ENCODE measurements at places on chromosomes 2 and 18.

DNA sequence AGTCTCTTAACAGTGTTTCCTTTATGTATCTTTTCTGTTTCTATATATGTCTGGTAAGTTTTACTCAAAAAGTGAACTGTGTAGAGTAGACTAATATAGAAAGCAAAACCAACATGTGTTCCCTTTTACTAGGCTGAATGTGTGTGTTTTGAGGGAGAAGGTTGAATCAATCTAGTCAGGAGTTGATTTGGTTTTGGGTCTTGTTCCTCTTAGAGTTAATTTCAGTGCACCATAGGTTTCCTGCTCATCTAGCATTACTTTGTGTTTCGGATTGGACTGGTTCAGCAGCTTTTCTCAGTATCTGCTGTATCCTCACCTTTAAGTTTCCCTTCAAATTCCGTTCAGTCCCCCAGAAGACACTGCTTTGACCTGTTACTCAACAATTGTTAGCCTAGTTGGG lies 52.0 kb upstream of the TRIM43 start:
- H3K36me3 ChIP-seq: no peaks in the 10 kb centered on the region
- no peak overlapping the region for H3K27ac ChIP-seq
- H3K27me3 ChIP-seq: no peaks in the 10 kb centered on the region
- no peaks in the 10 kb centered on the region for H3K4me1 ChIP-seq

- no peaks in the 10 kb centered on the region for H3K27me3 ChIP-seq
- H3K4me1 ChIP-seq: no peaks in the 10 kb centered on the region
- no peak for DNase-seq
- H3K4me3 ChIP-seq: no peak overlapping the region
Observed at GRCh38 chr2:172088245-172089004, 3.1 kb downstream of the DLX1 start.

DNA sequence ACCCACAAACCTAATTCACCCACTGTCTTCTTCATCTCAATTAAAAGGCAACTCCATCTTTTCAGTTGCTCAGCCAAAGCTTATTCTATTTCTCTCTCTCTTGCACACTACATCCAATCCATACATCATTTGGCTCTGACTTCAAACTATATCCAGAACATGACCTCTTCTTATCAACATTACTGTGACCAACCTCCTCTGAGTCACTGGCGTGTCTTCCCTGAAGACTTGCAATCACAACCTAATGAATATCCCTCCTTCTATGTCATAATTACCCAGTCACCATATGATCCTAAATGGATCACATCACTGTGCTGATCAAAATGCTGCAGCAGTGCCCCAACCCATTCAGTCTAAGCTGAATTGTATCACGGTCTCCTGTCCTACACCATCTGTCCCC lies 22.6 kb upstream of the SULT1C3 start:
- no peaks in the 10 kb centered on the region for H3K27me3 ChIP-seq
- no peak for DNase-seq
- H3K36me3 ChIP-seq: no peaks in the 10 kb centered on the region
- H3K4me3 ChIP-seq: no peak overlapping the region
- H3K4me1 ChIP-seq: no peaks in the 10 kb centered on the region

GRCh38 chr2:226707499-226707898 lies 92.1 kb downstream of the IRS1 start:
- H3K27ac ChIP-seq: no peak overlapping the region
- DNase-seq: no peak
- H3K27me3 ChIP-seq: no peaks in the 10 kb centered on the region
- H3K36me3 ChIP-seq: no peaks in the 10 kb centered on the region
- H3K4me1 ChIP-seq: no peaks in the 10 kb centered on the region

GRCh38 chr2:6963727-6964126 lies 46.5 kb downstream of the RNF144A start:
- no peak overlapping the region for H3K4me3 ChIP-seq
- H3K36me3 ChIP-seq: no peaks in the 10 kb centered on the region
- DNase-seq: no peak
- H3K27ac ChIP-seq: no peak overlapping the region
- no peaks in the 10 kb centered on the region for H3K4me1 ChIP-seq

DNA sequence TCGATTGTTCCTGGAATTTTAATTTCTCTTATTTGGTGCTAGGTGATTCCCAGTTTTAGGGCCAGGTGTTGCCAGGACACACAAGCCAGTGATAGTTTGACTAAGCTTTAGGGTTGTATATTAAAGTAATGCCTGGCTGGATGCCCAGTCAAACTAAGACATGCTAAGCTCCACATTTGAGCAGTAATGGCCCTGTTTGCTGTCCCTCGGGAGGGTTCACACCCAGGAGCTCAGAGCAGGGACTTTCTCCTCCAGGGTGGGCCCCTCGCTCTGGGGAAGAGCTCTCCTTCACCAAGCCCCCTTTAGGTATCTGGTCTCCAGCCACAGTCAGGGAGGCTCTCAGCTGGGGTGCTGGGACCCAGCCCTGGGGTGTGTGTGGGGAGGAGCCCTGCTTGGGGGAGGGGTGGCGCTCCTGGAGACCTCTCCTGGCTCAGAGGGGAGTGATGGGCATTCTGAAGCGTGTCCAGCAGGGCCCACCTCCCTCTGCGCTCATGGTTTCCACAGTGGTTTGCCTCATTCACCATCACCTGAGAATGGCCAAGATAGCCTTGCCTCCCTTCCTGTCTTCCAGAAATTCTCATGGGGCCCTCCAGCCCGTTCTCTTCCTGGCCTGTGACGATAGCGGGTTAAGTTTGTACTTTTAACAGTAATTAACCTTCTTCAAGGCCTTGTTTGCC lies 31.7 kb downstream of the INPP4A start:
- no peaks in the 10 kb centered on the region for H3K27me3 ChIP-seq
- no peaks in the 10 kb centered on the region for H3K36me3 ChIP-seq
- DNase-seq: no peak
- H3K4me1 ChIP-seq: no peaks in the 10 kb centered on the region

DNA sequence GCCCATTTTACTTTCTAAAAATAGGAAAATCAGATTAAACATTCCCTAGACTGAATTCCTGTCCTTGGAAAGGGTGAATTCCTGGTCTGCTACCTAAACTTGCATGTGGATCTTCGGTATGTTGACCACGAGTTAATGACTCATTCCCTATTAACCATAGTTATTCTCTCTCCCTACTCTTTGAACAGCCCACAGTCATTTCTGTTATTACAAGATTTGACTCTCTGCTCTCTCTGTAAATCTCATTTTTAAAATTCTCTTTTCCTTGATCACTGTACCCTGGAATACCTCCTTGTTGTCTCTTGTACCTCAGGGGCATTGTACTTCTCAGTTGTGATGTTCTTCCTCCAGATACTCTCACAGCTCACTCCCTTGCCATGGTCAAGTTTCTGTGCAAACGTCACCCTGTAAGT lies 92.0 kb upstream of the GULP1 start:
- DNase-seq: peak; percentile 12
- H3K36me3 ChIP-seq: no peaks in the 10 kb centered on the region
- H3K27me3 ChIP-seq: no peaks in the 10 kb centered on the region
- H3K4me1 ChIP-seq: no peaks in the 10 kb centered on the region
- H3K27ac ChIP-seq: no peak overlapping the region

- H3K27me3 ChIP-seq: no peaks in the 10 kb centered on the region
- no peaks in the 10 kb centered on the region for H3K4me1 ChIP-seq
- H3K4me3 ChIP-seq: no peak overlapping the region
Observed at GRCh38 chr2:86468162-86469033, 27.2 kb downstream of the KDM3A start.

GRCh38 chr2:102664471-102664909 lies 45.1 kb downstream of the SLC9A2 start:
- no peaks in the 10 kb centered on the region for H3K27me3 ChIP-seq
- H3K27ac ChIP-seq: no peak overlapping the region
- no peaks in the 10 kb centered on the region for H3K4me1 ChIP-seq
- no peaks in the 10 kb centered on the region for H3K36me3 ChIP-seq
- peak; percentile 15 for DNase-seq
- H3K4me3 ChIP-seq: no peak overlapping the region

- no peak for DNase-seq
- no peaks in the 10 kb centered on the region for H3K27me3 ChIP-seq
- H3K4me3 ChIP-seq: no peak overlapping the region
- no peak overlapping the region for H3K27ac ChIP-seq
- no peaks in the 10 kb centered on the region for H3K36me3 ChIP-seq
Observed at GRCh38 chr2:98453531-98453930, 8.9 kb downstream of the INPP4A start.

DNA sequence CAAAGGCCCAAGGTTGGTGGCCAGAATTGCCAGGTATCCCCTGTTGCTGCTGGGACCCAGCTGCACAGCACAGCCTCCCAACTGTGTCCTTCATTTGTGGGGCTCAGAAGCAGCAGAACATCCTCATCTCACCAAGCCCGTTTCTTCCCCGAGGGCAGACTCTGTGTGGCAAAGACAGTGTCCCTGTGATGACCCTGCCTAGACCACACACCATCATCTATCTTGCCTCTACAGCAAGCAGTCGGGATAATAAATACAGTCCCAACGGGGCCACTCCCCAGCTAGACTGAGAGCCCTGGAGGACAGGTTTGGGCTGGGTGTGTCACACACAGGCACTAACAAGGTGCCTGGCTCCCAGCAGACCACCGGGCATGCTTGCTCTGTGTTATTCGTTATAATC lies 93.4 kb downstream of the PTGR3 start:
- no peak for DNase-seq
- H3K27me3 ChIP-seq: no peaks in the 10 kb centered on the region
- H3K4me3 ChIP-seq: no peak overlapping the region
- H3K36me3 ChIP-seq: no peaks in the 10 kb centered on the region
- no peaks in the 10 kb centered on the region for H3K4me1 ChIP-seq
- no peak overlapping the region for H3K27ac ChIP-seq

GRCh38 chr2:230127195-230127594 lies 58.5 kb upstream of the SLC16A14 start:
- no peak for DNase-seq
- no peak overlapping the region for H3K27ac ChIP-seq
- no peaks in the 10 kb centered on the region for H3K27me3 ChIP-seq
- peaks cover 9% of the 10 kb centered on the region for H3K4me1 ChIP-seq

GRCh38 chr2:8606649-8607550 lies 75.0 kb upstream of the ID2 start:
- H3K27me3 ChIP-seq: no peaks in the 10 kb centered on the region
- H3K4me1 ChIP-seq: no peaks in the 10 kb centered on the region
- no peaks in the 10 kb centered on the region for H3K36me3 ChIP-seq
- DNase-seq: no peak

DNA sequence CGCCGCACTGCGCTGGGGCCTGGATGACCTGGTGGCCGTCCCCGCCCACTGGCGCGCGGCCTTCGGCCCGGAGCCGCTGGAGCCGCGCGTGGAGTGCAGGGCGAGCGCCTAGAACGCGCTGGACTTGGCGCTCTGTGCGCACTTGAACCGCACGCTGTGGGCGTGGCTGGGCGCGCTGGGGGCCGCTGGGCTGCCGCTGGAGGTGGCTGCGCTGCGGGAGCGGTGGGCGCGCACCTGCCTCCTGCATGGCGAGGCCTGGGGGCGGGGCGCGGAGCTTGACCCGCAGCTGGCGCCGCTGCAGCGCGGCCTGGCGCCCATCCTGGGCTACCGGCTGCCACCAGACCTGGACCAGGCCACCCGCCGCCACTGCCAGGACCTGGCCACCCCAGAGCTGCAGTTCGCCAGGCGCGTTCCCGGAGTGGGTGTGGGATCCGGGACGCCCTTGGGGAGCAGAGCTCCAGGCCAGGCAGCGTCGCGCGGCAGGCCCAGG lies 9.9 kb downstream of the AQP12B start:
- H3K27ac ChIP-seq: no peak overlapping the region
- no peak overlapping the region for H3K4me3 ChIP-seq
- no peak for DNase-seq
- peaks cover 8% of the 10 kb centered on the region for H3K27me3 ChIP-seq
- H3K36me3 ChIP-seq: no peaks in the 10 kb centered on the region

- no peaks in the 10 kb centered on the region for H3K4me1 ChIP-seq
- no peak overlapping the region for H3K4me3 ChIP-seq
- no peaks in the 10 kb centered on the region for H3K27me3 ChIP-seq
- no peak overlapping the region for H3K27ac ChIP-seq
- no peaks in the 10 kb centered on the region for H3K36me3 ChIP-seq
Observed at GRCh38 chr2:17442334-17442733, 75.9 kb downstream of the RAD51AP2 start.

GRCh38 chr2:120736202-120736623 lies 545 bp downstream of the GLI2 start:
- no peaks in the 10 kb centered on the region for H3K36me3 ChIP-seq
- peak overlapping the region; percentile 72 for H3K4me3 ChIP-seq
- H3K27ac ChIP-seq: peak overlapping the region; percentile 69
- no peak for DNase-seq
- peaks cover 24% of the 10 kb centered on the region for H3K4me1 ChIP-seq
- H3K27me3 ChIP-seq: no peaks in the 10 kb centered on the region

DNA sequence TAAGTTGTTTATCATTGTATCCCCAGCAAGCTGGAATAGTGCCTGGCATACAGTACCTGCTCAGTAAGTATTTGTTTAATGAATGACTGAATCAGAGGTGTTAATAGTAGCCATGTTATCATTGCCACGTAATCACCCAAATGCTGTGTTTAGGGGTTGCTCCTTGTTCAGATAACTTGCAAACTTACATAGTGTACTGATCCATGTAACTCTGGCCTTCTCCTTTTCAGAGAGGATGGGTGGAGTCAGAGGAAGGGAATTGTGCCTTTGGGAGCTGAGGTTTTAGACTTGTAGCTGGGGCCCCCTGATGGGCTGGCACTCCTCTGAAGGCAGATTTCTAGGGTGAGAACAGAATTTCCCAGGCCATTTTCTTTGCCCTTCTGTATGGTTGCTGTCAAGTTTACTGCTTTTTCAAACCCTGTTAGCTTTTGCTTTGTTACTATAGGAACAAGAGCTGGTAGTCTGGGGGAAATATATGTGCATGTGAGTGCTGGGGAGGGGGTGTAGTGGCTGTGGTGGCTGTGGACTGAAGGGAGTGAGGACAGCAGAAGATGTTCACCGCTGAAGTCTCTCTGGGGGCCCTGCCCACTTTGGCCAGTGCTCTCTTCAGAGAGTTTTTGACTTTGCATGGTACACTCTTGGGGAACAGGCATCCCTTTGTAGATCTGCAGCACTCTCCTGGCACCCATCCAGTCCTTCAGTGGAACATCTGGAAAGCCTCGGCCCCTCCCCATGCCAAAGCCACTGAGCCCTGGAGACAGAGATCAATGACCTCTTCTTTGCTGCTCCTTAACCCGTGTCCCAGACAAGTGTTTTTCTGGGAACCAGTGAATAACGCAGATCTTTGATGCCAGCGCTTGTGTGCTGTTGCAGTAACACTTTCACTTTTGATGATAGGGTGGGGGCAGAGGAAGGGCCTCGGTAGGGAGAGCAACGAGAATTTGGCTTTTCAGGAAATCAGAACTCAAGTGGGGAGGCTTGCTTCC lies 209.0 kb downstream of the PRKCE start:
- H3K27ac ChIP-seq: no peak overlapping the region
- no peaks in the 10 kb centered on the region for H3K27me3 ChIP-seq
- no peak for DNase-seq

- H3K36me3 ChIP-seq: no peaks in the 10 kb centered on the region
- H3K4me1 ChIP-seq: no peaks in the 10 kb centered on the region
- H3K4me3 ChIP-seq: no peak overlapping the region
- no peak overlapping the region for H3K27ac ChIP-seq
Observed at GRCh38 chr2:11936761-11937160, 190.3 kb downstream of the LPIN1 start.
